ACHN (cell line): ENCODE measurements at places on chromosomes 2 and 18.

DNA sequence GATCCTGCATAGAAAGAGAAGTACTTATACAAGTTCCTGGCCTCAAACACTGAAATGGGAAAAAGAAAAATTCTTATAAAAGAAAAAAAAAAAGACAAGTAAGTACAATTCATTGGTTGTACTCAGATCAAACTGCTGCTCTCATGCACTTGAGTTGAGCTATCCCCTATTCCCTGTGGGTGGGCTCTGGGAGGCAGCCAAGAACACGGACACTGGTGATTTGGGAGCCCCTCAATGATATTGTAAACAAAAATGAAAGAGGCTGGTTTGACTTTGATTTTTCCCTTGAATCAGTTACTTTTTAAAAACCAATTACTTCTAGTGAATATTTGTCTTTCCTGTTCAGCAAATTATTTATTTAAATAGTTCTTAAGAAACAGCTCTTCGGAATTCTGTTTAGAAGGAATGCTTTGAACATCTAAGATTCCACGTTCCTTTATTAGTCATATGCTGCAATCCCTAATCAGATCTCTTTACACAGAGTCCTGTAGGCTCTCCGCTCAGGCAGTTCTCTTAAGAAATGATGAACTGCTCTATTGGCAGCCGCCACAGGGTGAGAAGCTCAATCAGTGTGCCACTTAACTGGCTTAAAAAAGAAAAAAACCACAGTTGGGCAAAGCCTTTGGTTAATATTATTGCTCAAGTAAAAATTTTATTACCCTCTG is 225.1 kb downstream of the TMEM182 start:
- no peak for DNase-seq

- DNase-seq = no peak
Observed at GRCh38 chr2:220442012-220442411, 814.6 kb downstream of the SLC4A3 start.

- peak; percentile 50 for DNase-seq
Observed at GRCh38 chr18:58525517-58525916, 103.4 kb downstream of the ALPK2 start.

GRCh38 chr2:186991766-186992417 is 142.9 kb upstream of the ZSWIM2 start:
- DNase-seq = peak; percentile 15

- DNase-seq = peak; percentile 30
Observed at GRCh38 chr2:224883700-224884099, 158.6 kb downstream of the DOCK10 start.

- no peak for DNase-seq
Observed at GRCh38 chr2:158815658-158816057, 20.5 kb downstream of the DAPL1 start.

- peak; percentile 46 for DNase-seq
Observed at GRCh38 chr2:1744446-1745170, at the start of gene PXDN. Gene PXDN, minus strand, starts transcription at chr2:1744515. Its CDS starts 60 bp downstream, at chr2:1744455.

DNA sequence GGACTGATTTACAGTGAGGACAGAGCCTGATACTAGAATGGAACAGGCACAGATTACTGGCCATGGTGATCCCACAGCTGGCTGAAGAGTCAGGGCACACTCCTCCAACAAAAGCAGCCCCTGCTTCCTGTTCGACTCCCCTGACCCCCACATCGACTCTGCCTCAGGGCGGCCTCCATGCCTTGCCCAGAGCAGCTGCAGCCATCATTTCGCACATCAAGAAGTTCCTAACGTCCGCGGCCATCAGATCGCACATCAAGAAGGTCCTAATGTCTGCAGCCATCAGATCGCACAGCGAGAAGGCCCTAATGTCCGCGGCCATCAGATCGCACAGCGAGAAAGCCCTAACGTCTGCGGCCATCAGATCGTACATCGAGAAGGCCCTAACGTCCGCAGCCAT is 192.8 kb upstream of the PXDN start:
- DNase-seq = no peak

GRCh38 chr2:29070526-29070925 is 3.8 kb downstream of the PCARE start:
- DNase-seq = no peak

DNA sequence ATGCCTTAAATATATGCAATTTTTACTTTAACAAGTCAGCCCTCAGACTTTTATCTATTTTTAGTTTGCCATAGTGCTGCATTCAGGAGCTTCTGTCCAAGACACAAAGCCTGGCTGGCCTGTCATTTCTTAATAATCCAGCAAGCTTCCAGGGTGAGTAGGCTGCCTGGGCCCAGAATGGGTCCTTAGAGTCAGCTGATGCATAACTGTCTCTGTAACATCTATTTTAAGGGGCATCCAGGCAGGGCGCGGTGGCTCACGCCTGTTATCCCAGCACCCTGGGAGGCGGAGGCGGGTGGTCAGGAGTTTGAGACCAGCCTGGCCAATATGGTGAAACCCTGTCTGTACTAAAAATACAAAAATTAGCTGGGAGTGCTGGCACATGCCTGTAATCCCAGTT is 11.8 kb upstream of the GNLY start:
- DNase-seq = no peak

- no peak for DNase-seq
Observed at GRCh38 chr2:135662088-135662487, 79.6 kb upstream of the UBXN4 start.

DNA sequence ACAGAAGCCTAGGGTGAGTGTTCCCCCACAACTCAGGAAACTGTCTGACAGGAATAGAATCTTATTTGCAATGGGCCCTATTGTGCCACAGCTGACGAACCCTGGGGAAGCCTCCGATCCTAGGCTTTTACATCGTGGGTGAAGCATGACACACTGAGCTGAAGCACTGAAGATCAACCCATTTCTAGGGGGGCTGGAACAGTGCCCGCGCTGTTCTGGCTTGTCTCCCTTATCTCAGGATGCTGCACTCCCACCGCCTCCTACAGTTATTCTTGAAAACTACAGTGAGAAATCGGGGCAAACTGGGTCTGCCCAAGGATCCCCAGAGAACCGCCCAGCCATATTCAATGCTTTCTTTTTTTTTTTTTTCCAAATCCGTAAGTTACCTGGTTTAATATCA is 41.1 kb downstream of the NETO1 start:
- no peak for DNase-seq

DNA sequence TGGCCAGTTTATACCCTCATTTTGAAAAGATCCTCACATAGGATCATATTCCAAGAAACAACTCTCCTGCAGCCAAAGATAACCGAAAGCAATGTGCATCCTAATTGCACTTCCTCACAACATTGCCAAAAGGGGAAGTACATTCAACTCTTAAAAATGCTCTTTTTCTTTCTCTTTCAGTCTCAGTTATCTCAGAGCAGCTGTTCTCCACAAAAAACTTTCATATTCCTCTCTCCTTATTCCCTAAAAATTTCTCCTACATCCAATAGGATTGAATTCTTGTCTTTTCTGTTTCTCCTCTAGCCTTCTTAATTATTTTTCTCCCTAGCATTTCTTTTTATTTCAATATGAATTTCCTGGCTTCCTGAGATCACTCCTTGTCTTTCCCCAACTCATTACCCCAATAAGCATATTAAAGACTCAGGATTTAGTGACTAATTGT is 7.4 kb upstream of the VRK2 start:
- no peak for DNase-seq

- DNase-seq = peak; percentile 64
Observed at GRCh38 chr2:43225788-43226557, 433 bp downstream of the ZFP36L2 start.

- DNase-seq = peak; percentile 63
Observed at GRCh38 chr18:21444465-21445212, 155.9 kb downstream of the ESCO1 start.

DNA sequence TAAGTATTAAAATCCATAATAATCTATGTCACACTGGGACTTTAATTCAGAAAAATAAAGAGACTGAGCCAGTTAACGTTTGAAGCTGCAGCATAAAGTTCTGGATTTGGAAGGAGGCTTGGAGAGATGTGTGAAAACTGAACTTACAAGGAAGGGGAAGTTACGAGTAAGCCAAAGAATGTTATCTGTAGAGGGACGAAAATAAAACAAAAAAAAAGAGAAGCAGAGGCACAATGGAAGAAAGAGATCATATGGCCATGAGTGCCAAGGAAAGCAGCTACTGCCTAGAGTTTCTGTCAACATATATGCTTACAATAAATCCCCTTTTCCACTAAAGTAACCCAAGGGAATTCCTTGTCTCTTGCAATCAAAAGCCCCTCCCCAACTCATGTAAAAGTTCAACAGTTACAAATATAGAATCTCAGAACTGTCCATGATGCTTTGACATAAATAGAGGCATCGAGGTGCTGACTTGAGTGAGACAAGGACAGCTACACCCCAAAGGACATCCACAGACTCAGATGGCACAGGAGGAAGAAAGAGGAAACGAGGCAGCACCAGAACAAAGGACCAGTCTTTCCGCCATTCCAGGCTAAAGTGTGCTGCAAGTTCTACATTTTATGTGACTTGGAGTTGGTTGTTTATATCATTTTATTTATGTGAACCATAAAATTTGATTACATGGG is 16.1 kb upstream of the ARL5A start:
- no peak for DNase-seq

DNA sequence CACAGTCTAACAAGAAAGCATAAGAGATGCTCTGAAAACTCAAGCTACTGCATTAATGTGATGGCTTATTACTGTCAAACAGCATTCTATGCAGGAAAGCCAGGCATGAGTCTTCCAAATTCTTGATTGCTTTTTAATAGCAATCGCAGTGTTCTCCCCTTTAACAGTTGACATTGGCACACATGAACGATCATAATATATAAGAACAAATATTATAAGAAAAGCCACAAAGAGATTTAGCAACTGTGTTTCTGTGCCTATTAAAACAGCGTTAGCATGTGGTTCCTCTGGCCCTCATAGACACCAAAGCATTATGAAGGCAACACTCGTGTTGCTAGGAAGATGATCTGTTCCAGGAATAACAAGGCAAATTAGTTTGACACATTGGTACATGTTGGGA is 245.0 kb downstream of the ACKR3 start:
- no peak for DNase-seq

- DNase-seq = peak; percentile 63
Observed at GRCh38 chr2:48946449-48947048, 191.0 kb upstream of the LHCGR start.

- no peak for DNase-seq
Observed at GRCh38 chr18:28331551-28331950, 154.6 kb upstream of the CDH2 start.

DNA sequence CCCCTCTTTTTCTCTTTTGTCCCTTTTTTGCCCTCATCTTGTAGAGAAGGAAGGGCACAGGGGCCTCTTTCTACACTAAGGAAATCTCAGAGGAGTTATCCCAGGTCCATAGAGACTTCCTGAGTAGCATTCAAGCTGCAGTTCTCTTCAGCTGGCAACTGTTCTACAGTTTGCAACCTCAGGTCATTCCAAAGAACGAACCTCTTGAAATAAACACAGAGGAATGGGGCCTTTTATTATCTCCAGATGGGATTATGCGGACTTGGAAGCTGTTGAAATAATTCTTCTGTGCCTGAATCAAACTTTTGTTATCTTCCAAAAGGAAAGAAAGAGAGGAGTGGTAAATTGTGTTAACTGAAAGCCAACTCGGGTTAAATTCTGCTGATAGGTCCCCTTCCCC is 31.0 kb upstream of the NFE2L2 start:
- DNase-seq = no peak

DNA sequence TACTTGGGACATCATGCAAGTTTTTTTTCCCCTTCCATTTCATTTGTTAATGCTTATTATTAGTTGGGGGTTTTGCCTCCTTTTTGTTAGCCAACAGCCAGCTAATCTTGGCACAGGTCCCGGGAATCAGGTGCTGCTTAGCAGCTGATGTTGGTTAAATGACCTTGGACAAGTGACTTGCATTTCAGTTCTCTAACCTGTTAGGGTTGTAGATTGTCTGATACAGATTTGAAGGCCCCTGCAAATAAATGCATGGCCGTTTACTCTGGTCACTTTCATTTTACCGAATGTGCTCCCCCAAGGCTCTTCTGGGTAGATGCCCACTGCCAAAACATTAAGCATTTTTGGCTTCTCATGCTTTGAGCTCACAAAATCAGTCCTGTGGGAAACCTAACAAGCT is 120.9 kb downstream of the SPTBN1 start:
- no peak for DNase-seq

DNA sequence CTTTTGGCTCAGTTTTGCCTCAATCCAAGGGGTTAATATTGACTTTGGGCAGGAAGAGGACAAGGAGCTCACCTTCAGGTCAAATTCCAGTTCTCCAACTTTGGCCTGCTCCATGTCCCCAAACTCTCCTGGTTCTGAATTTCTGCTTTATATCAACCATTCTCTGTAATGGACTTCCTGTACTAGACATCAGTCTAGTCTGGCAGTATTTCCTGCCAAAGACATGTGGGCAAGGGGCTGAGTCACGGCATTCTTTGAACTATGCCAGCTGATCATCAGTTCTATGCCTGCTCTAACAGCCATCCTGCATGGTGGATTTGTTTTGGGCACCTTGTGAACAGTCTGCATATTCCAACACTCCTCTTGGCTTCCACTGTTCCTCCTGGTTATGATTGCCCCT is 199.4 kb downstream of the ZEB2 start:
- DNase-seq = peak; percentile 82

DNA sequence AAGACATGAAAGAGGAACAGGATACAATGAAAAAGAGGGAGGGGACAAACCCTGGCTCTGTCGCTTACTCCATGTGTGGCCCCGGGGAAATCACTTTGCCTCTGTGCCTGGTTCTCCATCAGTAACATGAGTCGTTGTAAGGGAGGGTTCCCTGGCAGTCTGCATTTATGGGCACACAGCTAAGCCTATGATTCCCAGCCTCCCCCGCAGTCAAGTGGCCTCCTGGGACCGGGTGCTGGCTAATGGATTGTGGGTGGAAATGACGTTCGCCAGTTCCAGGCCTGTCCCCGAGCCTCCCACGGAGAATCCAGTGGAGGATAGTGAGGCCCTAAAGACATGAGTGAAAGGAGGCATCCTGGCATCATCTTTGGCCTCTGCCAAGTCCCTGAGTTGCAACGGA is 42.7 kb downstream of the SFXN5 start:
- no peak for DNase-seq

DNA sequence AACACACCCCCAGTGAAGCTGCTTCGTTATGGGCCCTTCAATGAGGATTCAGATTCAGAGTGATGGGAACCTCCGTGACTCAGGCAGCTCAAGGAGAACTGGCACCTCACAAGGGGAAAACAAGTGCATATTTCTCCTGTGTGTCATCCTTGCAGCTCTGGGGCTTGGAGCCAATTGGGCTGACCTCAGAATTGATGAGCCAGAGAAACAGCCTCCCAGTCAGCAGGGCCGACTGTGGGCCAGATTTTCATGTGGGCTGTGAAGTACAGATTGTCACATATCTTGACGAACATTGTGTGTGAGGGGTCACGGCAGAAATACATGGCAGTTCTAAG is 189.6 kb upstream of the SP5 start:
- DNase-seq = peak; percentile 98

- DNase-seq = peak; percentile 63
Observed at GRCh38 chr2:69565431-69565839, 78.1 kb downstream of the AAK1 start.

DNA sequence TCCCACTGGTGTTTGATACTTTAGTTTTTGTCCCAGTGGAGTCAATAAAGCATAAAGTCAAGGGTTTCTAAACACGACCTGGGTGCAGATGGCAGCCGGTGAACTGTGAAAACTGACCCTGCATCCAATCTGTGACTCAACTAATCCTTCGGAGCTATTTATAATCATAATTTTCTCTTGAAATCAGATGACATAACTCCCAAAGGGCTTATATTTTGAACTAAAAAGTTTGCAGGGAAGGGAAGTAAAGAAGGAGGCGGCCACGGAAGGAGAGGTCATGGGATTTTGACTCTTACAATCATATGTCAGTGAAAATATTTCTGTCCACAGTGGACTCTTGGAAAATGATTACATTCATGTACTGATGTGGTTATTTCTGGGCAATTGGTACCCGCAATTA is 178.5 kb downstream of the PDE1A start:
- no peak for DNase-seq

- DNase-seq = peak; percentile 48
Observed at GRCh38 chr18:41767960-41768359, 187.1 kb upstream of the PIK3C3 start.
